ENCODE measurements at places on chromosomes 5 and 9.

DNA sequence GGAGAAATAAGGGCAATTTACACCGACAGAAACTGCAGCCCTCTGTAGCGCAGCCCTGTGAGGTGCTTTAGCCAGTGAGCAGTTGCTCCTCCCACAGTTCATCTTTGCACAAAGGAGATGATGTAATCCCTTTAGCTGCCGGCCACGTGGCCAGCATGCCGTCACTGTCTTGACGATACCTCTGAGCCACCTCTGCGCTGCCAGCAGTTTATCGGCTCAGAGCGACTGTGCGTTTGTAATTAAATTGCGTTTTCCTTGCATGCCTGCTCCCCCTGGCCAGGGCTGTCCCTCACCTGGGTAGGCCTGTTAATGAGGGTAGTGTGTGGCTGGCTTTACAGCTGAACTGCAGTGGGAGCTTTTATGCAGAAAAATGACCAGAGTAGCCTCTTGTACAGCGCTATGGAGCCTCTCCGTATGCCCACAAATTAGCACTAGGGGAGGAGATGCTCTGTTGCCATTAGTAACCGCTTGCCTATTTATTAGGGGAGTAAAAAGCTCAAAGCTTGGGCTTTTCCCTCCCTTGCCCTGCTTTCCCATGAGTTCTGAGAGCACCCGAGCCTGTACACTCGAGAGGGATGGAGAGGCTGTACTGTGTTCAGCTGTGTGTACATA is 107.0 kb downstream of the TRIO start:
- no peak for DNase-seq

- no peak for DNase-seq
Observed at GRCh38 chr9:35000535-35001284, 11.2 kb downstream of the DNAJB5 start.

GRCh38 chr9:106576232-106576760 is 286.7 kb upstream of the ZNF462 start:
- DNase-seq: no peak

DNA sequence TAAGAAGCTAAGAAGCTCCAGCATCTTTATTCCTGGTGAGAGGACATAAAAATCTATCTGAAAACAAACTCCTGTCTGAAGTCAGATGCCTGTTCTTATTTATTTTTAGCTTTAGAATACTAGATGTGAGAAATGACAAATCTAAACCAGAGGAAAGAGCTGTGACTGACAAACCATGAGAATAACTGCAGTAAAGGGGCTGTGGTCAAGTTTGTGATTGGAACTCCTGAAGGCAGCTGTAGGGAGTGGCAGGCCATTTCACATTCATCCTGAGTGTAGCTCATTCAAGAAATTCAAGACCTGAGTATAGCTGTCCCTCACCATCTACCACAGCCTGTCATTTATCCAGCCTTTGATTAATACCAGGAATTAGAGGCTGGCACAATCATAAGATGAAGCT is 718.8 kb downstream of the BRINP1 start:
- DNase-seq: no peak

DNA sequence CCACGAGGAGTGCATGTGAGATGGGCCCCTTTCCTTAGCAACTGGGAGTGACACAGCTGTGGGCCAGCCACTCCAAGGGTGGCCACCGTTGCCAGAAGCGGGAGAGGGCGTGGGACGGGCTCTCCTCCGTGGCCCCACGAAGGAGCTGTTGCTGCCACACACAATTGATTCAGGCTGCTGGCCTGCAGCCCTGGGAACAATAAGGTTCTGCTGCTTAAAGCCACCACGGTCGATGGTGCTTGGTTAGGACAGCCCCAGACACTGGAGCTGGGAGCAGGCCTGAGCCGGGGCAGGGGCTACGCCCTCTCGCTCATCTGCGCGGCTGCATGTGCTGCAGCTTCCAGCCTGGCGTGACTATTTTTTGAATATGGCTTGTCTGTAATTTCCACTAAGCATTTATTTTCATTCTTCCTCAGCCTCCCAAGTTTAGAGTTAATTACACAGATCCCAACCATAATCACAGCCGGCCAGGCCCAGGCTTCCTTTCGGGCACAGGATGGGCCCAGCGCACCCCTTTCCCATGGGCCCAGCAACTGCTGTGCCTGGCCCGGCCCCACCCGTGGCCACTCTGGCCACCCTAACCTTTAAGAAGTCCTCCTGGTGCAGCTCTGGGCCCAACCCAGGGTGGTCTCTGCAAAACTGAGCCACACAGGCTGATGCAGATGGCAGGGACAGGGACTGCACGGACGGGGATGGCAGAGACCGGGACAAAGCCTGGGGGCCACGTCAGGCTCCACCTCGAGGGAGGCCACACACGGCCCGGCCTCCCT is 49.7 kb downstream of the VAV2 start:
- no peak for DNase-seq

DNA sequence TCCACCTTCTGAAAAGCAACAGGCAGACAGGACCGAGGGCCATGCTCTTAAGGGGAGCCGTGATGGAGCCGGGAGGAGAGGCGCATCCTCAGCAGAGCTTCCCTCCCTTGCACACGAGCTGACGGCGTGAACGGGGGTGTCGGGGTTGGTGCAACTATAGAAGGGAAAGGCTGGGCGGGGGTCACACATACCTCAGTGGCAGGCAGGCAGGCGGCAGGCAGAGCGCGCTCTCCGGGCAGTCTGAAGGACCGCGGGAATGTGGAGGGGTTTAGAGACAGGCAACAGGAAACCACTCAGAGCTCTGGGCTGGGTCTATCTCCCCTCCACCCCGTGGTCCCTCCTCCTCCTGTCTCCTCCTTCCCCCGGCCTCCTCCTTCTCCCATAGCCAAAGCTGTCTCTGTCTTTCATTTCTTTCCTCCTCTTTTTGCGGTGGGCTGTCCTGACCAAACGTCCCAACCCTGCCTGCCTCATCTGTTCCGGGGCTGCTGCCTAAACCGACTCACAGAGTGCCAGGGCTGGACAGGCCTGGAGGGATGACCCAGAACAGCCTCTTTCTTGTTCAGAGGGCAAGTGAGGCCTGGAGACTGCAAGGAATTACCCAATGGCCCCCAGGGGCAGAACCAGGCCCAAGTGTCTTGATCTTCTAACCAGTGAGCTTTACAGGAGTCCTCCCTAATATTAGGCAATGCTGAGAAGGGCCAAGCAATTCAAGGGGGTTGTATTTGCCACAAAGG is at the start of gene SPARC:
SPARC (minus strand) TSS at position 242 of the 734 bp plus-strand sequence. CDS start 10,727 bp downstream, outside the sequence.
- DNase-seq: peak; percentile 56

DNA sequence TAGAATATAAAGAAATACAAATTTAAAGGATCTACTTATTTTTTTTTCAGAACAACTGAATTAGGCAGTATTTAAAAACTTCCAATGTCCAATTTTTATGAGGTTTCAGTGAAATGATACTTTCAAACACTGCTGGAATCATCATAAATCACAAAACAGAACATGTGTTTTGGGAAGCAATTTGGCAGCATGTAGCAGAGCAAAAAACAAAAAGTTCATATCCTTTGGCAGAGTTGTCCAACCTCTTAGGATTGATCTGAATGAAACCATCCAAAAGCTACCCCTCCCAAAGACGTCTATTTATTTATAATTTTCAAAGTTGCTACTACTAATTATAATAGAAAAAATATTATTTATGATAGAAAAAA is 192.4 kb upstream of the PUM3 start:
- no peak for DNase-seq

DNA sequence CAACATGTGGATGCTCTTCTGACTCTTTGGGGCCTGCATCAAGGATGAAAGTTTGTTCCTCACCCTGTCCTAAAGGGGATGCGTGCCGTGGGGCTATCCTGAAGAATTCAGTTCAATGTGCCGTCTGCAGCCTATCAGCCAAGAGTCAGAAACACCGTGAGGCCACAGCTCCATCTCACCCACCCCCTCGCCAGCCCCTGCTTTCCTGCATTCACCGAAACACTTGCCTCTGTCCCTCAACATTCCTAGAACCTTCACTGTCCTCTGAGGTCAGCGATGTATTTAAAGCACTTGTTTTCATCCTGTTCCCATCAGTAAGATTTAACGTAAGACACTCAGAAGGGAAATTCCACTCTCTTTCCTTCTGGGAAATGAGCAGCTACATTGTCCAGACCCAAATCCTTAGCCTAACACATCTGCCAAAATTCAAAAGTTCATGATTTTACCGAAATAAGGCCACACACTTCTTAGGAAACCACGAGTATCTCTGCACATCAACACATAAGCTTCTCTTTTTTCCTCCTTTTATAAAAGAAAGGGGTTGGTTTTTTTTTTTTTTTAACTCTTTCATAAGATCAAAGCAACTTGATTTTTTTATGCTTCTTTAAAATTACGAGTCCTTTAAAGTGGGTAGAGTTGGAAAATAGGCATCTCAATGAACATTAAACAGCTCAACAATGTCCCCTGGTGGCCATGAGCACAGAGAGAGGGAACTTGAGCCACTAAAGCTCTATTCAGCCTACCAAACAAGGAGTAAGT is 100.7 kb downstream of the SUSD1 start:
- DNase-seq: peak; percentile 88

GRCh38 chr5:131541762-131542161 is 93.3 kb downstream of the RAPGEF6 start:
- no peak for DNase-seq

- DNase-seq: no peak
Observed at GRCh38 chr9:95077766-95078370, 239.6 kb downstream of the FANCC start.

DNA sequence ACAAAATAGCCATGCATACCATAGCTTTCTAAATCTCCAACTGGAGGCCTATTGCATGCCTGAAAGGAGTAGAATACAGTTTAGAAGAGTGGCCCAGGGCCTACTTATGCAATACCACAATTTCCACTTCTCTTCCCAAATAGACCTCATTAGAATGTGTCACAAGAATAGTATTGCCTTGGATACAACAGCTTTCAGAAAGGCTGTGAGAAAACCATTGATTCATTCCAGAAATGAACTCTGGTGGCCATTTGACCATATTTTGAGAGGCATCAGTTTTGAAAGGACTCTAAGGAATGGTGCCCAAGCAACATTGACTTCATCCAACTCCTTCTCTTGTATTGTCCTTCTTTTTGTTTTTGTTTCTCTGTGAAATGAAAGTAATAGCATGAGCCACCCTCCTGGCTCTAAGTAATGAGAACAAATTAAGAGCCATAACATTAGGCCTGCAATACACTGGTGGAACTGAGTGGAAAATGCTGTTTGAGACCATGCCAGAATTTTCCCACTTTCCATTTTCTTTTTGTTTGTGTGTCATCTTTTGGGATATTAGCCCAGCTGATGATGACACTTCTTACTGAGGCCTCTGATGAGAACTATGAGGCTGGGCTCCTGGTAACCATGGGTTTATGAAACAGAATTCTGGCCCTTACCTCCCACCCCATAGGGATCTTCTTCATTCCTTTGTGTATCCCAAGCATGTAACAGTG is 90.2 kb downstream of the TMEM174 start:
- no peak for DNase-seq

GRCh38 chr5:1768283-1769000 is 31.2 kb downstream of the MRPL36 start:
- DNase-seq: no peak

GRCh38 chr9:78573669-78574068 is 276.7 kb downstream of the PSAT1 start:
- no peak for DNase-seq

- no peak for DNase-seq
Observed at GRCh38 chr5:147748590-147748989, 33.9 kb downstream of the JAKMIP2 start.

DNA sequence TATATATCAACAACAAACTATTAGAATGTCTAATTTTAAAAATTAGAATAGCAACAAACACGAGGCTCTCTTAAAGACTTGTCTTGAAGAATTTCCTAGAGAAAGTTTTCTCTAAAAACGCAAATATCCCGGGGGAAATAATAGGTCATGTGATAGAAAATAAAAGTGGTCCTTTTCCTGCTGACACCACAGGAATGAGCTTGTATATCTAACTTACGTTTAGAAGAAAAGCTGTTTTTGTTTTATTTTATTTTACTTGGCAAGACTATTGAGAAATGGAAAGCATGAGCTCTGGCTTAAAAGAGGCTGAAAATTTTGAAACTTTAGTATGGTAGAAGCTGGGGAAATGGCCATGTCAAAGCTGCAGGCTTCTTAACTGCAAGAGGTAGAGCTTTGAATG is 465.0 kb downstream of the AGTPBP1 start:
- no peak for DNase-seq

- no peak for DNase-seq
Observed at GRCh38 chr5:112635276-112635675, 102.4 kb upstream of the APC start.

- no peak for DNase-seq
Observed at GRCh38 chr5:11045411-11045810, 284.4 kb upstream of the DAP start.

- no peak for DNase-seq
Observed at GRCh38 chr9:92180669-92181181, 65.5 kb upstream of the SPTLC1 start.

- DNase-seq: peak; percentile 63
Observed at GRCh38 chr5:133347039-133347438, 265.3 kb downstream of the FSTL4 start.

DNA sequence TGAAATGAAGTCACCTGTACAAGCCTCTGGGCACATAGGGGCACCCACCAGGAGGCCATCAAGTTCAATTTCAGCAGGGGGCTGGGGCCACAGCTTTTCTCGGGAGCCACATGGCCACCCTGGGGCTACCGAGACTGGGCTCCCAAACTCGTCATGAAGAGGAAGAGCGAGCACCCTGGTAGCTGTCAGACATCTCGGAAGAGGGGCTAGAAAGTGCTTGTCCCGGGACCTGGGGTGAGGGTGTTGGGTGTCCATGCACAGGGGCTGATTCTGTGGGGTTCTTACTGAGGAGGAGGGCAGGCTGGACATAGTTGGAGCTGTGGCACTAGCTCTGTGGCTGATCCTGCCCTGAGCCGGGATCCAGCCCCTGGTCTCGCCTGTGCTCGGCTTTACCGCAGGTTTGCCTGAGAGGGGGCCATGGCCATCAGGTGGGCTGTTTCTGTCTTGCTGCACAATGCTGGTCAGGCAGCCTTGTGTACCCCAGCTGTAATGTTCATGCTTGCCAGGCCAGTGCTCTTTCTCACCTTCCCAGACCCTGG is 70.3 kb downstream of the PHF2 start:
- DNase-seq: no peak

DNA sequence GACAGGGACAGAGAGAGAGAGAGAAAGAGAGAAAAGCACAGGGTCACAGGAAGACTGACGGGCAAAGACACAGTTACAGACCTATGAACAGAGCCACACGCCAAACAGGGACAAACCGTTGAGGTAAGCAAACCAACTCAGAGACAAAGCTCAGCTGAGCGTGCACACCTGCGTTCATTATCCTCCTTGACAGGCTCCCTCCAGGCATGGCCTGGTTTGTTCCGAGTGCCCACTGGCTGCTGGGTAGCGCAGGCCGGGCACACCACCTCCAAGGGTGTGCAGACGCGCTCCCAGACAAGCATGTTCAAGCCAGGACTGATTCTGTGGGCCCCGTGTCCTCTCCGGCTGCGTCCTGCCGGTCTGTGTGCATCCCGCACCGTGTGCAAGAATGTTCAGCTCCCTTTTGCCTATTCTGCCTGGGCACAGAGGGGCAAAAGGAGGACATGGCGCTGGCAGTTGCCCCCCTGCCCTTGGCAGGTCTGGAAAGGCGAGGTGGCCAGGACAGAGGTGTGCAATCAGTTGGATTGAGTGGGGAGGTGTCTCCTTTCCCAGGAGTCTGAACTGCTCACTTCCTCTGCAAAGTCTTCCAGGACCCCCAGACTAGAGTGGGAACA is 467 bp upstream of the SMIM32 start:
- no peak for DNase-seq
